ENCODE measurements at places on chromosomes 12 and 14.
A peak's percentile ranks its signal among the peaks of the same experiment; 100 is the strongest.

- DNase-seq = no peak
Observed at GRCh38 chr12:29763301-29763683, 20.4 kb downstream of the TMTC1 start.

DNA sequence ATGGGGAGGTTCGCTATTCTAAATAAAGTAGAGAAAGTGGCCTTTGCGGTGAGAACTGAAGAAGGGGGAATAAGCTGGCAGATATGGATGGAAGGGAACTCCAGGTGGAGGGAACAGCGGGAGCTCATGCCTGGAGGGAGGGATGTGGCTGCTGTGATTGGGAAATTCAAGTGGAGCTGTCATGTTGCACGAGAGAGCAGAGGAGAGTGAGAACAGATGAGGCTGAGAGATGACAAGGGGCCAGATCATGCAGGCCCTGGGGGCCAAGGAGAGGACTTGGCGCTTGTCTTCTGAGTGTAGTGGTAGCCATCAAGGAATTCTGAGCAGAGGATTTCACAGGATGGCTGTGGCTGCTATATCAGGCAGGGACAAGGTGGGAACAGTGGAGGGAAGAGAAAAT lies 35.0 kb downstream of the TGFB3 start:
- DNase-seq = no peak

- peak; percentile 40 for DNase-seq
Observed at GRCh38 chr14:35814371-35815005, 5.4 kb upstream of the RALGAPA1 start.

- no peak for DNase-seq
Observed at GRCh38 chr12:26732005-26732908, 100.7 kb downstream of the ITPR2 start.

- peak; percentile 58 for DNase-seq
Observed at GRCh38 chr14:80996049-80996901, 40.9 kb downstream of the TSHR start.

DNA sequence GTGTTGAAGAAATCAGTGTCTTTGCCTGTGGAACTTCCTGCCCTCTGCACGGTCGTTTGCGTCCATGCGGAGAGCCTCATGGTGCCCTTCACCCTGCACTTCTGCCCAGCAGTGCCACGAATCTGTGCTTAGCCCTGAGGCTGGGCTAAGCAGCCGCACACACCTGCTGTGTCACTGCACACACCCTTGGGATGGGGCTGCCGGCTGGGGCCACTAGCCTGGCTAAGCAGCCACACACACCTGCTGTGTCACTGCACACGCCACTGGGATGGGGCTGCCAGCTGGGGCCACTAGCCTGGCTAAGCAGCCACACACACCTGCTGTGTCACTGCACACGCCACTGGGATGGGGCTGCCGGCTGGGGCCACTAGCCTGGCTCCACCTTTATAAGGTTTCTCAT lies 188.5 kb downstream of the KIF26A start:
- DNase-seq = no peak

DNA sequence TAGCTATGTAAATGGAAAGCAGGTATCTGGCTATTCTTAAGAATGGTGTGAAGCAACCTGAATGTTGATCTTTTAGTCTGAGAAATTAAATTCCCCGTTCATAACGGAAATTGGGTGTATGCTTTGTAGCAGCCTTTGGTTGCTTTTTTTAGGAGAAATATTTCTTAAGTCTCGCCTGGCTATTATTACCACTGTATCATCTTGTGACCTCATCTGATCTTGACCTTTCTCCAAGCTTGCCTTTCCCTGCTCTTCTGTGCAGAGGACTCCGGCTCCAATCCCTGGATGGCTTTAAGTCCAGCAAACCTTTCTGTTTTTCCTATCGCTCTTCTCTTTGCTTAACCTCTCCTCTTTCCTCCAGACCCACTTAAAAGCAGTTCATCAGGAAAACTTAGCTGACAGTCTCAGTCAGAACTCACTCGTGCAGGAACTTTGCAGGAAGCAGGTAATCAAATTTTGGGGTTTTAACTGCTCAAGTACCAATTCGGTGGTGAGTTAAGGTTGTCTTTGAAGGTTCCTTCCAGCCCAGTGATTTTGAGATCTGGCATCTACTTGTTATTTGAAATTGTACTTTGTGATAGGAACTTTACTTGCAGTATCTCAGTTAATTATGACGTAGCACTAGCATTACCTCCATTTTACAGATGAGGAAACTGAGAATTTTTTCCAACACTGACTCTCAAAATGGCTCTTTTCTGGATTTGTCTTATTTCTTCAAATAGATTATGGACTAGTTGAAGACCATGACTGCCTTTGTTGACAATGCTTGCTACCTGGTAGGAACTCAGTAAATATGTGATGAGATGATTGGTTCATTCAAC lies 14.1 kb downstream of the PPFIBP1 start:
- DNase-seq = no peak

DNA sequence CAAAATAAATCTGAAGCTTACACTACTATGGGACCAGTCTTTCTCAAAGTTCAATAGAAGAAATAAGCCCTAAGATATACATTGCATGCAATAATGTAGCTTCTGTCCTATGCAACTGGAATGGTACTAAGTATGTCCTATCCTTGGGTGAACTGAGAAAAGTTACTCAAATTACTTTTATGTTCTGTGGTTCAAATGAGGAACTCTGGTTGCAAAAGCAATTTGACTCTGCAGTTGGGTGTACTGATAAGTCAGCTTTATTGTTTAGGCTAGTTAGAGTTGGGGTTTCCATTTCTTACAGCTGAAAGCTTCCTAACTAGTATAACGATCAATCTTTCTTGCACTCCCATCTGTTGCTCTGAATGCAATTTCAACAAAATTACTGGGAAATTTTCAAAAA lies 29.2 kb downstream of the GPR135 start:
- no peak for DNase-seq

DNA sequence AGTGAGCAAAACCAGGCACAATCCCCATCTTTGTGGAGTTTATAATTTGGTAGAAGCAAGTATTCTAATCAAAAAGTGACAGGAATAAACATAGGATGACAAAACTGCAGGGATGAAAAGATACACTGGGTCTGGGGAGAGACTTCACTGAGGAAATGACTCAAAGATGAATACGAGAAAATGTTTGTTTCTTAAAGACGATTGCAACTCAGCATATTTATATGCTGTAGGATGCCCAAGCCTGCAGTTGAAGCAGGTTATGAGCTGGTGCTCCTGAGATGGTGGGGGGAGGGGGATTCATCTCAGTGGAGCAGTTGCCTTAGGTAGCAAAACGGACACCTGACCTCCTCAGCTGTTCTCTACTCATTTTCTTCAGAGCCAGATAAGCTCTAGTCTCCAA lies 13.4 kb upstream of the SLC38A4 start:
- no peak for DNase-seq

GRCh38 chr12:101802486-101802885 lies 28.3 kb downstream of the GNPTAB start:
- peak; percentile 53 for DNase-seq

GRCh38 chr14:71322655-71323250 lies 415.5 kb downstream of the PCNX1 start:
- DNase-seq = peak; percentile 11

DNA sequence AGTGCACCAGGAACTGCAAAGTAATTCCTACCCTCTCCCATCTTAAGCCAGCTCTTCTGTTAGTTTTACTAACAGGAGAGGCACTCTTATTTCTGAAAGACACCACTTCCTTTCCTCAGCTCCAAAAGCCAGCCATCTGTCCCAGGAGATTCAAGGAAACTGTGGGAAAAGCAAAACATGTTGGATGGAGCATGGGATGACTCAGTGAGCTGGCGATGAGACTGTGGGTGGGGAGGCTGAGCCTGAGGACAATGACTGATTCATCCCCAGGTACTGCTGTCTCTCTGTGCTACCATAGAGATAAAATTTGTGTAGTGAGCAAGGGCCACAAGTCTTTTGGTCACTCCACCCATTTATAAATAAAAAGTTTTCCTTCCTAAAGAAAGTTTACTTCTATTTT lies 141.4 kb downstream of the MYRFL start:
- no peak for DNase-seq

DNA sequence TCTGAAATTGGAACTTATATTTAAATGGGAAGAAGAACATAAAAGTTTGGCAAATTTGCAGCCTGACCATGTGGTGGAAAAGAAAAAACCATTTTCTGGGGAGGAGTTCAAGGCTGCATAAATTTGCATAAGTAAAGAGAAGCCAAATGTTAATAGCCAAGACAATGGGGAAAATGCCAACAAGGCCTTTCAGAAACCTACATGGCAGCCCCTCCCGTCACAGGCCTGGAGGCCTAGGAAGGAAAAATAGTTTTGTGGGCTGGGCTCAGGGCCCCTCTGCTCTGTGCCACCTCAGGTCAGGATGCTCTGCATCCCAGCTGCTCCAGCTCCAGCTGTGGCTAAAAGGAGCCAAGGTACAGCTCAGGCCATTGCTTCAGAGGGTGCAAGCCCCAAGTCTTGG lies 67.6 kb upstream of the CCDC60 start:
- DNase-seq = no peak

DNA sequence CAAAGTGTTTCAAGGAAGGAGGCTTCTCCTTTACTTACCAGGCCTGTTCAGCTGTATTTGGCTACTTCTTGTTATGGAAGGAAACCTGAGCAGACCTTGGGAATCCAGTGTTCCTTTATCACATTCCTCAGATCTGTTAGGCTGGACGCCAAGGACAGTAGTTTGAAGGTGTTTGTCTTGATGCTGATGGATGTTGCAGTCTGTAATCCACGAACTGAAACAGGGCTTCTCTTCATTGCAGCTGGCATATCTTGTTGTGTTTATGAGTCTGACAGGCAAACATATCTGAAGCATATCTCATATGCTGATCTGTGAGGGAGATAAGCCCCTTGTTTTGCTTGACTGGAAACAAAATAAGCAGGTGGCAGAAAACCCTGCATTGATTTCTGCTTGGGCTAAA lies 904.3 kb downstream of the NRXN3 start:
- no peak for DNase-seq

- no peak for DNase-seq
Observed at GRCh38 chr14:96617635-96618034, 115.5 kb downstream of the PAPOLA start.

- DNase-seq = peak; percentile 43
Observed at GRCh38 chr12:64034901-64035576, 187.1 kb downstream of the KICS2 start.

DNA sequence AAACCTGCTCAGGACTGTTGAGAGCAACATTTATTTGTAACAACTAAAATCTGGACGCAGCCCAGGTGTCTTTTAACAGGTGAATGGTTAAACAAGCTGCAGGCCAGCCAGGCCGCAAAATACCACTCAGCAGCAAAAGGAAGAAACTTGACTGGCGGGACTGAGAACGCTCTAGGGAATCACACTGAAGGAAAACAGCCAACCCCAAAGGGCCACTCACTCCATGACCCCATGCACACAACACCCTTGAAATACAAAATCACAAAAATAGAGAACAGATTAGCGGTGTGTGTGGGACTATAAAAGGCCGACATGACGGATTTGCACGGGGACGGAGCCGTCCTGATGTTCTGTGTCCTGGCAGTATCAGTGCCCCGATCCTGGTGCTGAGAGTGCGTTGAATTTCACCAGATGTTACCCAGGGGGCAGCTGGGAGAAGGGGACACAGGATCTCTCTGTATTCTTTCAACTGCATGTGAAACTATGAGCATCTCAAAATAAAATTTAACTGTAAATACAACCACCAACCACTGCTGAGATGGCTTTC lies 23.0 kb downstream of the VPS37B start:
- no peak for DNase-seq

- DNase-seq = no peak
Observed at GRCh38 chr12:25818596-25819390, 139.7 kb upstream of the RASSF8 start.

DNA sequence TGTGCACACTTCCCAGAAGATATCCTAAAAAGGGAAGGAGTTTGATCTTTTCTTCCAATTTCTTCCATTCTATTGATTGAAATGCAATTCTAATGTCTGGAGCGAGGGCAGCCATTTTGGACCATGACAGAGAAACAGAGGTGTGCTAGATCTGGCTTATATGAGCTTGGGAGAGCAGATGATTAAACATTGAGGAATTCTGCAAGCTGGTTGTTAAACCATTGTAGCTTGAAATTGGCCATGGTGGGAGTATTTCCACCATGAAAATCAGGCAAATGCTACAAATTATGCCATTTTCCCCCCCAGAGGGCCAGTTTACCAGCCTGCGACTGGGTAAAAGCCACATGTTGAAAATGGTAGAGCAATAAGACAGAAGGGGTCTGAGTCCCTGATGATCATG lies 155.0 kb downstream of the PAWR start:
- DNase-seq = no peak

- no peak for DNase-seq
Observed at GRCh38 chr12:96219700-96220206, 25.6 kb downstream of the ELK3 start.

DNA sequence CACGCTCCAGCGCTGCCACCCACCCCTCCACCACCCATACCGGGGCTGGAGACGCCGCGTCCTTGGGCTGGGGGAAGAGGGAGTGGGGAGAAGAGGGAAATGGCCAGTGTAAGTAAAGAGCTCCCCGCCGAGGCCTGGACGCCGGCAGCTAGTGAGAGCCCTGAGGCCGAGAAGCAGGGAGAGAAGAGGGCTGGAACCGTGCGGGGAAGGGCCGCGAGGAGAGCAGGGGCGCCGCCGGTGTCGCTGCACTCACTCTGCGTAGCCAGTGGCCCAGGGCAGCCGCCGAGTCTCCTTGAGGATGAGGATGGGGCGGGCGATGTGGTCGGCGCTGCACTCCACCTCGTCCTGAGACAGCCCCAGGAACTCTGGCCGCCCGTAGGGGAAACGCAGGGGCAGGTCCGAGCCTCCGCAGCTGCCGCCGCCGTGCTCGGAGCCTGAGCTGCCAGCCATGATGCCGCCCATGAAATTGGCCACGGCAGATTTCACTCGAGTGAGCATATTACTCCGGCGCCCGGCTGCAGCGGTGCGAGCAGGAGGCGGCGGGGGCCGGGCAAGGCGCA lies 631 bp downstream of the PPM1H start:
- no peak for DNase-seq

- peak; percentile 21 for DNase-seq
Observed at GRCh38 chr12:13425766-13426165, 229.2 kb downstream of the EMP1 start.

- peak; percentile 97 for DNase-seq
Observed at GRCh38 chr14:63174760-63175191, 29.5 kb upstream of the RHOJ start.

GRCh38 chr12:44627387-44628166 lies 248.5 kb downstream of the NELL2 start:
- DNase-seq = no peak

DNA sequence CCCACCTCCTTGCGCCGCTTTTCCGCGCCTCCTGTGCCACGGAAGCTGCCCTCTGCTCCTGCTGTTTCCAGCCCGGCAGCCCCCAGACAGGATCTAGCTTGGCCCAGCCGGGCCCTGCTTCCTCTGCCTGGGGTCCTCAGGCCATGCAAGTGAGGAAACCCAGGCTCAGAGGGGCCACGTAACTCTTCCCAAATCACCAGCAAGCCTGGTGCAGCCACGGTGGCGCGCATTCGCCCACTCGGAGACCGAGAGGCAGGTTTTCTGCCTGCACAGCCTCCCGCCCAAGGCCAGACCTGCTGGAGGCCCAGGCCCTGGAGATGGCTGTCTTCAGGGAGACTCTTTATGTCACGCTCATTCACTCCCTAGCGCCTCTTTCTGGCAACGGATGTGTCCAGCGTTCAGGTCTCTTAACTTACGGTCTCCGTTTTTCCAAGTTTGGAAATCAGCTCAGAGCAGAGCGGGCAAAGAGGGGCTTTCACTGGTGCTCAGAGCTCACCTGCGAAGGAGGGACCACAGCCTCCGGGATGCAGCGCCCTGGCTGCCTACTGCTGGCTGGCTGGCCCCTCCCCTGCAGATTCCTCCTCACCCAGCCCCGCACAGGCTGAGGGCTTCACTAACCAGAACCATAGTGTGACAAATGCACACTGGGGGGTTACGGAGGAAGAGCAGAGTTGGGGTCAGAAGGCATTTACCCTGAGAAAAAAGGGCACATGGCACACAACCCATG lies 20.6 kb upstream of the CEP170B start:
- no peak for DNase-seq

Measured in foreskin melanocyte (primary cell).